ENCODE measurements at places on chromosomes 12 and 14. TPM values are rescaled to one million over a fixed set of nuclear protein-coding genes. Genes with fewer than 3 reads are reported as not detected.

DNA sequence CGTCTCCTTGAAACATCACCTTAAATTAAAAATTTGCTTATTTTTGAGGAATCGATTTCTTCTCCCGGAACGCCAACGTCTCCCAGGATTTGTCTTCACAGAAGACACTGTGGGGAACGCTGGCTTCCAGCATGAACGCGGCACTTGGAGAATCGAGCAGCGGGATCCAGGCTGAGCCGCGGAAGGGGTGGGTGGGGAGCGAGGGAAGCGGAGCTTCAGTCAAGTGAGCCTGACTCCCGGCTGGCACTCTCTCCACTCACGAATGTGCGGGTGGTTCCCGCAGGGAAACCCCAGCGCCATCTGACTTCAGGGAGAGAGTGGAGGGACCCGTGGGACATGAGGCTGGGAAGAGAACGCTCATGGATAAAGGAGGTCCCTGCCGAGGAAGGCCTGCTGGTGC lies 506.0 kb upstream of the TMEM132C start:
- H3K27ac ChIP-seq: no peak overlapping the region
- no peaks in the 10 kb centered on the region for H3K27me3 ChIP-seq
- H3K4me3 ChIP-seq: no peak overlapping the region
- H3K4me1 ChIP-seq: peaks cover 3% of the 10 kb centered on the region
- no peaks in the 10 kb centered on the region for H3K36me3 ChIP-seq

DNA sequence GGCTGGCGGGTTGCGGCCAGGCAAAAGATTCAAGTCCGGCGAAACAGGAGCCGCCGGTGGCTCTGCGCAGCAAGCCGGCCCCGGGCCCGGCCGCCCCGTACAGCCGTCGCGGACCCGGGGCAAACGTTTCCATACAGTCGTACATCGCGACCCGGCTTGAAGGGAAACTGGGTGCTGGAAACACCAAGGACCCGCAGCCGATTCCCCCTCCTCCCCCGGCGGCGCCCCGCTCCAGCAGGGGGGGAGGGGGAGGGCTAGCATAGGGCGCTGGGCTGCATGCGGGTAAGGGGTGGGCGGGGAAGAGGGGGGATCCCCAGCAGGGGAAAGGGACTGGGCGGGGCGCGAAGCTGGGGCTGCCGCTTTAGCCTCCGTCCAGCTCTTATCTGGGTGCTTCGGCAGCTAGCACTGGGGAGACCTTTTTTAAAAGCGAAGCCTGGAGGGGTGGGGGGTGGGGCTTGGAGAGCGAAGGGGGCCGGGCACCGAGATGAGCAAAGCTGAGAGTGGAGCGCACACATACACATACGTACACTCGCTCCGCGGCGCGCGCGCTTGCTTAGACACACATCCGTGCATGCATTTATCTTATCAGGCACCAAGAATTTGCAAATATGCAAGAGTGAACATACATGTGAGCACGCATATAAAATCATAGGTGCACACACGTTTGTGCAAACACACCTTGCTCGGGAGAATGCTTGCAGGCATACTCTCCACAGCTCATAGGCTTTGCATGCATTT lies 11.9 kb downstream of the RARG start:
- no peak overlapping the region for H3K27ac ChIP-seq
- peaks cover 3% of the 10 kb centered on the region for H3K36me3 ChIP-seq
- peak overlapping the region; percentile 97 for H3K4me3 ChIP-seq
- peaks cover 3% of the 10 kb centered on the region for H3K27me3 ChIP-seq

GRCh38 chr14:85471744-85472143 lies 58.2 kb upstream of the FLRT2 start:
- H3K36me3 ChIP-seq: no peaks in the 10 kb centered on the region
- no peak for DNase-seq
- no peak overlapping the region for H3K4me3 ChIP-seq
- no peaks in the 10 kb centered on the region for H3K4me1 ChIP-seq
- no peaks in the 10 kb centered on the region for H3K27me3 ChIP-seq

The DPPA3 gene
- 1.2 TPM for total RNA-seq

The KLRK1 gene
- total RNA-seq: not detected

The TAS2R7 gene
- total RNA-seq: not detected

The EPYC gene
- total RNA-seq: not detected

Measured in H1 (cell line).